ENCODE measurements at places on chromosomes 5 and 9.
A peak's percentile ranks its signal among the peaks of the same experiment; 100 is the strongest.

- no peak for DNase-seq
These were observed 184.0 kb downstream of the GOLPH3 start for GRCh38 chr5:31990081-31990650.

DNA sequence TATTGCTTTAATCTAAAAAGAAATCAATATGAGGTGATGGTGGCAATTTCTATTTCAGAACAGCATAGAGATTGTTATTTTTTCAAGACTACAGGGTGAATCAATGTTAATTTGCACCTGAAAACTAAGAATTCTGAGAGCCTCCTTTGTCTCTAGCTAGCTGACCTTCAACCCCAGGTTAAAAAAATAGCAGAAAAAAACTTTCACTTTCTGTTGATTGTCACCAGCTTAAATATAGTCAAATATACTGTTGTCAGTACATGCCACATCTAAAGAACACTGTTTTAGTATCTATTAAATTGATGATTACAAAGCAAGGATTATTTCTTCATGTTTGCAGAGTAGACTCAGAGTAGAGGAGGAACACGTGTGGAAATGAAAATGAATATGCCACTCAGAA, 1371.4 kb downstream of the MAT2B start:
- DNase-seq: no peak

GRCh38 chr9:68780720-68781119, 75.7 kb downstream of the PIP5K1B start:
- DNase-seq: no peak

DNA sequence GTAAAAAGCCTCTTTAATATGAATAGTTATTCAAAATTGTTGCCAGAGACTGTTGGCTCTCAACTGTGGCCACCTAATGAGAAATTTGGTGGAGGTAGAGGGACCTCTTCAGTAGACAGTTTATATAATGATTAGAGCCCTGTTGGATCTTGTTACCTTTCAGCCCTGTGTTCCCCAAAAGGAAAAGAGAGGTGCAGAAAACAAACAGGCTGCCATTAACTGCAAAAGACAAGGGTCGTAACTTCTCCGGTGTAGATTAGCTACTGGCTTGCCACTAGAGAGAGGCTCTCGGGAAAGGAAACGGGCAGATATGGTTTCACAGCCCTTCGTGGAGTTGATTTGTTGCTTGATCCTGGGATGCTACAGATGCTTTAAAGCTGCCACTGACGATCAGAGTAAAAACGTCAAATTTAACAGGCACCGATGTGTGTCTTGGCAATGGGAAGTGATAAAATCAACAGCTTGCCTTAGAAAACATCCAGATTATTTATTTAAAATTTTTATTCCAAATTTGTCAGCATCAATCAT, 7.8 kb downstream of the FST start:
- DNase-seq: no peak

- DNase-seq: no peak
These were observed 151.2 kb upstream of the ADRA1B start for GRCh38 chr5:159765135-159765433.

- peak; percentile 85 for DNase-seq
These were observed 124.9 kb downstream of the SPOCK1 start for GRCh38 chr5:137374110-137374714.

GRCh38 chr5:172077664-172078425, 71.4 kb upstream of the FBXW11 start:
- DNase-seq: no peak

- no peak for DNase-seq
These were observed 81.3 kb downstream of the NR3C1 start for GRCh38 chr5:143322176-143322575.

DNA sequence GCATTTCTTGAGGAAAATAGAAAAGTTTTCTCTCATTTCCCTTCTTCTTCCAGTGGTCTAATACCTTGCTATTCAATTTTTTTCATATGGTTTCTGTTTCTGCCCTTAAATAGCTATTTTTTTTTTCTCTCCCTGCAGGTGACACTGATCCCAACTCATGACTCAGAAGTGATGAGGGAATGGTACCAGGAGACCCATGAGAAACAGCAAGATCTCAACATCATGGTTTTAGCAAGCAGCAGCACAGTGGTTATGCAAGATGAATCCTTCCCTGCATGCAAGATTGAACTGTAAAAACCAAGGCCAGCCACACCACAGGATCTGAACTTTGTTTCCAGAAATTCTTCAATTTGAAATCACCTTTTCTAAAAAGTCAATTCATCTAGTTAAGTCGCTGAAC, 97.7 kb downstream of the MAP1B start:
- no peak for DNase-seq

DNA sequence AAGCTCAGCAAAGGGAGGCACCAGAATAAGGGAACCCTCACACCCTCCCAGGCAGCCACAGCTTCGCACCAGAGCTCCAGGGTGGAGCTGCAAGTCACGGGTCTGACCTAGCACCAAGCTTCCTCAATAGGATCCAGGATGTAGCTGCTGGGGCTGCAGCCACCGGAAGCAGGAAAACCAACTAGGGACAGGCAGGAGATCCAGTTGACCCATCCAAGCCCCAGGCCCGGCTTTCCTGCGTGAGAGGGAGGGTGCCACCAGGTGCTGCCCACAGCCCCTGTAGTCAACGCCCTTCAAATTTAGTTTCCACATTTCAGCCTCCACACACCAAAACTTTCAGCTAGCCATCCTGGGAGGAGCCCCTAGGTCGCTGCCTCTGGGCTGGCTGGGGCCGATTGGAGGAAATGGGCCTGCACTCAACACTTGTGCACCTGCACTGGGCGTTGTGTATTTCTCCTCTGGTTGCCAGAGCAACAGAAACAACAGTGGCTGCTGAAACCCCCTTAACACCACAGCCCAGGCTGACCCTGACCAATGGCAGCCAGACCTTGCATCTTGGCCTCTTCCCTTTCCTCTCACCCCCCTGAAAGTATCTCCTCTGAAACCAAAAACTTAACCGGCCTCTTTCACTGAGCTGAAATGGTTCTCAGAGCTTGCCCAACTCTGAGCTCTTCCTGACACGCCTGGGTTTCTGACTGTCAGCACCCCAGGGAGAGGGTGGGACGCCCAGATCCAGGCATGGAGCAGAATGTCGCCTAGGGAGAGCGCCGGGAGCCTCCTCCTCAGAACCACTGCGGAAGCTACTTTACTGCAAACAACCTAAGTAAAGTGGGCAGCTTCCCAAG, 226.5 kb upstream of the MAP3K1 start:
- DNase-seq: peak; percentile 19

DNA sequence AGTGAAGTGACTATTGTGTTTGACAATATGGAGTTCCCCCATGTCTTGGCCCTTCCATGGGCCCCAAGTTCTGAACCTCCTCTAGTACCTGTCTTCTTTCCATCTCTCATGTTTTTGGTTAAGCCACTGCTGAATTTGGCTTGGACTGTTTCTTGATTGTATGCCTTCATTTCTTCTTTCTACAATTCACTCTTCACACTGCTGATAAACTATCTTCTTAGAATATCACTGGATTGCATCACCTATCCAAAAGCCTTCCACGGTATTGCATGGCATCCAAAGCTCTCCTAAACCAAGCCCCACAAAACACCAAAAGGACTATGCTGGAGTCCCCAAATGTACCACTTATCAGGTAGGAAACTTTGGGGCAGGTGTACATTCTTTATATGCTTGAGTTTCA, 4.3 kb upstream of the POC5 start:
- DNase-seq: no peak

DNA sequence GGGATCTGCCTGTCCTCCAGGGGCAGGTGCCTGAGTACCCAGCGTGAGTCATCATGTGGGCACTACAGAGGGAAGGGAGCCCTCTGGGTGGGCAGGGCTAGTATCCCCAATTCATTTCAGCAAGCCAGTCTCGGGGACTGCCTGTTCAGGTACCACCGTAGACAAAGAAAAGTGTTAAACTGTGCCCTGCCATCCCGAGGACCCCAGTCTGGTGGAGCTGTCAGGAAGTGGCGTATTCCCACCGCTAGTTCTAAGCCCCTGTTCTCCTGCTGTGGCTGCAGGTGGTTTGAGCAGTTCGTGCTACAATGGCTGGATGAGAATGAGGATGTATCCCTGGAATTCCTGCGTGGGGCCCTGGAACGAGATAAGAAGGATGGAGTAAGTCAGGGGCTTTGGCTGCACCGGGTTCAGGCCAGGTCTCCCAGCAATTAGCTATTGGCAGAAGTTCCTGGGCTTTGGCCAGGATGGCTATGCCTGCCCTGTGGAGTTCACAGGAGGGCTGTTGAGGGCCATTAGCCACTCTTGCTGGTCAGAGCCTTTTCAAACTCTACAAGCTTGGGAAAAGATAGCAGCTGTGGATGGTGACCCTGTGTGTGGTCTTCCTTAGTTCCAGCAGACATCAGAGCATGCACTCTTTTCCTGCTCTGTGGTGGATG, 93.2 kb upstream of the RUSC2 start:
- no peak for DNase-seq

DNA sequence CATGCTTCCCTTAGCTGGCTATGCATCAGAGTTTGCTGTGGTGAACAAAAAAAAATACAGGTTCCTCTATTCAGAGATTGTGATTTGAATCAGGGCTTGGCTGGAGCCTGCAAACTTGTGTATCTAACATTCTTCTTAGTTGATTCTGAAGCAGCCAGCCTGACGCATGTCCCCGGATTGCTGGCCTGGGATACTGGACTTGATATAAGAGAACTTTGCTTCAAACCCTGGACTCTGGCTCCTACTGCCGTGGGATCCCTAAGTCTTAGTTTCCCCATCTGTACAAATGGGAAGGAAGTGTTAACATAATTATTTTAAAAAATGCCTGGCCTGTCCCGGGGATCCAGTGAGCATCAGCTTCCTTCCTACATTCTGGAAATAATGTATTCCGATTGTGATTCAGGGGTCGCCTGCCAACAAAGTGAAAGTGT, 292.8 kb downstream of the ARHGEF28 start:
- no peak for DNase-seq

GRCh38 chr9:91197232-91198181, 164.2 kb downstream of the AUH start:
- DNase-seq: no peak

- no peak for DNase-seq
These were observed 406.3 kb downstream of the SPOCK1 start for GRCh38 chr5:137092831-137093230.

DNA sequence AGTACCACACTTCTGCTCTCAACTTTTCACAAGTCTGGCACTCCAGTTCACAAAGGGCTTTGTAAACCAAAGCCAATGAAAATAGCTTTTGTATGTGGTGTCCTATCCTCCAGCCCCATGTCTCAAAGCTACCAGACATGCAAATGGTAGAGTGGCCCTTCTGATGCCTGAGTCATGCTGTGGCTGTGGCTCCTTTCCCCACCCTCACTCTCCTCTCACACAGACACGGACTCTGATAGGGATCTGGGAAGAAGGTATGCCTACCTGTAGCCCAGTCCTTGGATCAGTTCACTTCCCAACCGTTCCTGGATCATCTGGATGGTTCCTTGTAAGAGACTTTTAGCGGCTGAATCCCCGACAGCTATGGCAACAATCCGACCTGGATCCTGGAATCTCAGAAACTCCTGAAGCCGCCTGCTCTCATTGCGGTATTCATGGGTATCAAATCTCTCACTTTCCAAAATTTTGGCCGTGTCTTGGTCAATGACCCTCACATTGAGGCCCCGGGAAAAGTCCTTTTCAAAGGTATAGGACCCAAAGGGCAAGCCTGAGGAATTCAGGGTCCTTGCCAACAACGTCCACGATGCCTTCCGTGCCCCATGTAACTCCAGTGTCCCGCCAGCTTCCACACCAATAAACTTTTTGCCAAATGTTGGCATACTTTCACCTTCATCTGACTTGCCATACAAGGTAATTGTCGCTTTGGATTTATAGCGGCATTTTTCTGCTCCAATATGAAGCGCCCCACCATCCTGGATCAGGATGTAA, 23.4 kb downstream of the CEMIP2 start:
- no peak for DNase-seq

GRCh38 chr9:88814577-88814976, 176.7 kb upstream of the S1PR3 start:
- DNase-seq: no peak

DNA sequence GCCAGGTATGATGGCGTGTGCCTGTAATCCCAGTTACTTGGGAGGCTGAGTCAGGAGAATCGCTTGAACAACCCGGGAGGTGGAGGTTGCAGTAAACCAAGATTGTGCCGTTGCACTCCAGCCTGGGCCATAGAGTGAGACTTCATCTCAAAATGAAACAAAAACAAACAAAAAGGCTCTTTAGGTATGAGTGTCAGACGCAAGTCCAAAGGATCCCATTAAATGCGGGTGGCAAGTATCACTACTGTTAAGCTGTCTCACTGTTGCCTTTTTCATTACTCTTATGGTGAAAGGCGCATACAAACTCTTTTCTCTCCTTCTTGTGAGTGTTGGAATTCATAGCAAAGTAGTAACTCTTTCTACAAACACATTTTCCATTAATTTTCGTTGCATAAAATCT, 688.5 kb upstream of the CHD1 start:
- no peak for DNase-seq

GRCh38 chr5:136120529-136120928, 12.1 kb upstream of the SMAD5 start:
- no peak for DNase-seq

- no peak for DNase-seq
These were observed 1469.8 kb downstream of the EFNA5 start for GRCh38 chr5:106200971-106201370.

GRCh38 chr5:165282491-165282890, 1777.1 kb downstream of the MAT2B start:
- no peak for DNase-seq
